ENCODE measurements at places on chromosomes 13 and 19.
A peak's percentile ranks its signal among the peaks of the same experiment; 100 is the strongest.

DNA sequence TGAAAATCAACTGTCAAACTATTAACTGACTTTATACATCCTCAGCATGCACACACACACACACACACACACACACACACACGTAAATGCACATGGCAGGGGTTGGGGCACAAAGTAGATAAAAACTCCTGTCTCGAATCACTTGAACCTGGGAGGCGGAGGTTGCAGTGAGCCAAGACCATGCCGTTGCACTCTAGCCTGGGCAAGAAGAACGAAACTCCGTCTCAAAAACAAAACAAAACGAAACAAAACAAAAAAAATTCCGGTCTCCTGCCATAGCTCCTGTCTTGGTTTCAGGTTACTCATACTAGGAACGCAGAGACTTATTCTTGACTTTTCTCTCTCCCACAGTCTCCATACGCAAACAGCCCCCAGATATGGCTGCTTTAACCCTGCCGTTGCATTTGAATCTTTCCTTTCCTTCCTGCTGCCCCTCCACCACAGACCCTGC is 148.9 kb downstream of the SHISA2 start:
- DNase-seq, result no peak

- DNase-seq, result no peak
Measured at GRCh38 chr19:54461210-54461609, 2.4 kb downstream of the LENG9 start.

DNA sequence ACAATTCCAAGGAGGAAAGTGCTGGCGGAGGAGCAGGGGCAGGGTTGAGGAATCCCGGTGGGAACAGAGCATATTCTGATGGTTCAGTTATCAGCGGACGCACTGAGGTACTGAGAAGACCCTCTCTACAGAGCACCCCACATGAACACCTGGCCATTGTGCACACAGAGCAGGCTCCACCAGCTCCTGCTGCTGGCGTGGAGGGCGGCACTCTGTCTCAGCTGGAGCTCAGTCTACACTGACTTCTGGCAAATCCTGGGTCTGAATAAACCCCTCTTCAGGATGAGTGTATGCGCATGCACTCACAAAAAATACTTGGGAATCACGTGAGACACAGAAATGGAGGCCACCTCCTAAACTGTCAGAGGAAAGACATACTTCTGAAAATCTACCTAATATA is 114.4 kb upstream of the IRS2 start:
- no peak for DNase-seq

DNA sequence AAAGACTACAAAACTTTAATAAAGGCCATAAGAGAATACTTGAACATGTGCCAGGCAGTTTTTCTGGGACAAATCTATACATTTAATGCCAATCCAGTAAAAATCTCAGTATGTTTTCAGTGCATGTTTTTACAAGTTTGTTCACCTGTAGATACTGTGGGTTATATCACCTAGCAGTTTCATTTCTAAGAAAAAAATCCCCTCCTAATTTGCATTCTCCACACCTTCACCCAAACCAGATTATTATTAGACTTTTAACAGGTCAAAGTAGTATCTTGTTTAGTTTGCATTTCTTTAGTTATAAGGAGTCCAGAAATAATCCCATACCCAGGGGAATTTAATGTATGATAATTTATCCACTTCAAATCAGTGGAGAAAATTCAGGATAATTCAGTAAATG is 17.0 kb upstream of the LPAR6 start:
- no peak for DNase-seq

GRCh38 chr13:42973581-42973980 is 18.5 kb downstream of the EPSTI1 start:
- no peak for DNase-seq

DNA sequence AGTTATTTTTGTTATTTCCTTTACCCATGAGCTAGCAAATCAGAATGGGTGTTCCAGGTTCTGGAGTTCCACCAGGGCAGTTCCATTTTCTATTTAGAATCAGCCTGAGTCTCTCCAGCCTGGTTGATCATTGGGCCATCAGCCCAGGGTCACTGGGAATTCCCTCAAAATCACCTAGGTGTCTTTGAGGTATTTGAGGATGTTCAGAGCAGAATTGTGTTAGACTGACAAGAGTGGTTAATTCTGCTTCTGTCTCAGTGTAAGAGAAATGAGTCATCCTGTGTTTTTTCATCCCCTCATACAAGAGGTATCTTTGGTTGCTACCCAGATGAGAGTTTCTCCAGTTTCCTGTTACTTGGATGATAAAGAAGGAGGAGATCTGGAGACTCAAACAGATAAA is 11.7 kb downstream of the ZNF66 start:
- DNase-seq, result no peak

DNA sequence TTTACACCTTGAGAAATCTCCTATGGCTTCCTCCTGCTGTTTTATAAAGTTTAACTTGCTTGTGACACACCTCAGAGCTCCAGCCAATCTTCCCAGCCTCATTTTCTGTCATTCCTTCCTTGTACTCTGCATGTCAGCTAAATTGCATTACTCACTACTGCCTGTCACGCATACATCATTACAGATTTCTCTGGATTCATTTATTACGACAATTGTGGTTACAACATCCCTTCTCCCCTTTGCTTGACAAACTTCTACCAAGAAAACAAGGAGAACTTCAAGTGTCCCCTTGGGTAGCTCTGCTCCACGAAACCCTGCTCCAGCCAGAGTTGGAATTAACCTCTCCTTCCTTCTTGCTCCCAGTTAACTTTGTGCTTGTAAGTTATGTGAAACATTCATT is 22.0 kb upstream of the GPR18 start:
- no peak for DNase-seq

- no peak for DNase-seq
Measured at GRCh38 chr19:38565691-38566105, 52.1 kb downstream of the MAP4K1 start.

- no peak for DNase-seq
Measured at GRCh38 chr19:49915271-49915670, 13.7 kb upstream of the ATF5 start.

DNA sequence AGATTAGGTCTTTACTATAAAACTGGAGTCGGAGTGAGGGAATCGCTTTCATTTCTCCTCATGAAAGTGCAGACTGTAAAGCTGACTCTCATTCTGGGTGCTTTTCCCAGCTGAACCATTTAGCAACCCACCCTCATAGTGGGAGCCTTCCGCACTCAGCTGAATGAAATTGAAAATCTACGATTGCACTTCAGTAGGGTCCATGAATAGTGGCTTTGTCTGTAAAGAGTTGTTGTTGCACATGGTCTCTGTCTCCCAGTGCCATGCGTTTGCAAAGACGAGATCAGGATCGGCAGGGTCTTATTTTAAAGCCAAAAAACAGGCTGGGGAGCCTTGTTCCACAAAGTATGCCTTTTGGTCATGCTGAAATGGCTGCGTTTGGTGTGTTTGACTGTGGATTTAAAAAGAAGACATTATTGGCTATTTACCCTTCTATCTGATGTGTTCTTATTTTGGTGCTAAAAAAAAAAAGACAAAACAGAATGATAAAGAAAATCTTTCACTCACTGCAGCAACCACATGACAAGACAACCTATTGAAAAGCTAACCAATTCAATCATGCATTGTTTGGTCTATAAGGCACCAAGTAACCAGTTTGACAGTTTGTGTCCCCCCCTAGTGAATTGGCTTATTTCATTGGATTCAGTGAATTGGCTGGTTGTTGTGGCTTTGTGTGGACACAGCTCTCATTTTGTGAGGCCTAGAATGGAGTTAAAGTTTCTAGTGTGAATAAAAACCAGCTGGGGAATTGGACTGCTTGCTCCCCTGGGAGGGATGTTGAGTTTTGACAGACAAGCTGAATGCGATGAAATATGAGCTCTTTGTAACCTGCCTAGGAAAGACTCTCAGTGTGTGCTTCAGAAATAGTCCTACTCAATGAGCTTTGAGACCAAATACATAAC is 65.6 kb downstream of the ARHGAP35 start:
- DNase-seq, result peak; percentile 64

GRCh38 chr19:17286752-17287151 is 5.1 kb downstream of the ANKLE1 start:
- DNase-seq, result no peak

GRCh38 chr19:34135821-34136611 is 36.3 kb upstream of the LSM14A start:
- no peak for DNase-seq

GRCh38 chr13:53200498-53201453 is 172.2 kb downstream of the OLFM4 start:
- DNase-seq, result peak; percentile 23

- DNase-seq, result no peak
Measured at GRCh38 chr19:31113293-31113692, 235.9 kb downstream of the TSHZ3 start.

DNA sequence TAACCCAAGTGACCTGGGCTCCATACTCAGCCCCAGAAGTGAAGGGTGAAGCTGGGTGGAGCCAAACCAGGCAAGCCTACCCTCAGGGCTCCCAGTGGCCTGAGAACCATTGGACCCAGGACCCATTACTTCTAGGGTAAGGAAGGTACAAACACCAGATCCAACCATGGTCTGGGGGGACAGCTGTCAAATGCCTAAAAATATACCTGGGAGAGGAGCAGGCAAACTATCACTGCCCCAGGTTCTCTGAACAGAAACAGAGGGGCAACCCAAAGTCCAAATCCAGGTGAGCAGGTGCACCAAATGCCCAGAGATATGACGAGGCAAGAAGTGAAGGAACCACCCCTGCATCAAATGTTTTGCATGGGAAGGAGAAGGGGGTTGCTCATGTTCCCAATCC is 6.1 kb upstream of the CEACAM7 start:
- DNase-seq, result no peak

DNA sequence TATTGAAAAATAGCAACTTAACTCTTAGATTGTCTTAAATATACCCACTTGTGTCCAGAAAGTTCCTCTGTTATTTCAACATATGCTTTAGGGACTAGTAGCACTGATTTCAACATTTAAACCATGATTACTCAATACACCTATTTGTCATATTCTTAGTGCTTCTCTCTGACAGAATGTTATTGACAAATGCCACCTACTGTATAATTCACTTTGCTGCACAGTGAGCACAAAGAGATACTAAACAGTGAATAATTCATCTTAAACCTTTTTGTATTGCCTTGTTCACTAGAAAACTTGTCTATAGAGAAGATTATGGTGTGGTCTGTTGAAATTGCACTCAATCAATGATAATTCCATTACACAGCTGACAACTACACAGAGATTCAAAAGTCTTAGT is 692.6 kb downstream of the PCDH17 start:
- no peak for DNase-seq

DNA sequence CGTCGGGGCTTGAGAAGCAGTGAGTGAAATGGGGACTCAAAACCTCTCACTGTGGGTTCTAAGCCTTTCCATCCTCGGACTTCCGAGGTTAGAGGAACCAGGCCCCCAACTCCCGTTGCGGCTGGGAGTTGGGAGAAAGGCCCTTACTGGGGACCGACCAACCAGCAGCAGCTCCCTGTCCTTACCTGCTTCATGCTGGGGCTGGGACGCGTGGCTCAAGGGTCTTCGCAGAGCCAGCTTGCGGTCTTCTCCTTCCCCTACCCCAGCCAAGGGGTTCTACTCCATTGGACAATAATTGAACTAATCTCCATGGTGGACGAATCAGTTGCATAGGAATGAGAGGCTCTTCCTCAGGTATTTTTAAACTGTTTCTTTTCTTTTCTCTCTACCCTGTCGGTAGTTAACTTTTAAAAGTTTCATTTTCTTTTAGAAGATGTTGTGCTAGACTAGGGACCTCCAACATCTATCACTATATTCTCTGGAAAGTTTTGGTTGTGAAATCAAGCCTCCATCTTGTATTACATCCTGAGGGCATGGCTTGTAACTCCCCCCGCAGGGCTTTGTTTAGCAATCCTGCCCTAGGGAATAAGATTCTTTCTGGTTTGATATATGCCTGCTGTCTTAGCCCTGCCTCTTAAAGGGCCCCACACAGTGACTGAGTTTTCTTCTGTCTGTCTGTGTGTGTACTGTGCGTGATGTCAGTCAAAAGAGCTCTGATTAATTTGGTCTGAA is 1027.1 kb upstream of the PCDH9 start:
- no peak for DNase-seq

GRCh38 chr19:4337906-4338440 is 654 bp downstream of the STAP2 start:
- no peak for DNase-seq

- DNase-seq, result no peak
Measured at GRCh38 chr13:20461860-20462532, 63.7 kb downstream of the CRYL1 start.

GRCh38 chr19:51139299-51140014 is 2.6 kb upstream of the SIGLEC7 start:
- no peak for DNase-seq

DNA sequence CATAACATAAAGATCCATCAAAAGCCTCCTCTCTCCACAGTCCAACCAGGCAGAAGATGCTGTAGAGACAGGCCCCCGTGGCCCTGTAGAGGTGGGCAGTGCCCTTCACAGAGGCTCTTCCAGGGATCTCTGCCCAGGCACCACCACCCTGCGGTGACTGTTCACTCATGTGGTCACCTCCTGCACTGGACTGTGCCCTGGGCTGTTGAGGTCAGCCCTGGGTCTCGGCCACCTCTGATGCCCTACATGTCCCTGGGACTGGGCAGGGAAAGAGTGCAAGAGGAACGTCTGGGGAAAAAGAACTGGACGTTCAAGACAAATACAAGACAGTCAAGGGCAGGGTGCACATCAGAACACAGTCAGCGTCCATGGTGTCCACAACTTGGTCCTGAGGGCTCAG is 22.3 kb downstream of the PEPD start:
- DNase-seq, result no peak

- DNase-seq, result no peak
Measured at GRCh38 chr19:4083677-4084546, 17.2 kb upstream of the ZBTB7A start.

- DNase-seq, result no peak
Measured at GRCh38 chr13:23754506-23754905, 134.7 kb downstream of the MIPEP start.

GRCh38 chr19:4557971-4558941 is 1.2 kb downstream of the SEMA6B start:
- DNase-seq, result no peak

GRCh38 chr13:34078334-34078999 is 260.5 kb downstream of the RFC3 start:
- DNase-seq, result no peak

DNA sequence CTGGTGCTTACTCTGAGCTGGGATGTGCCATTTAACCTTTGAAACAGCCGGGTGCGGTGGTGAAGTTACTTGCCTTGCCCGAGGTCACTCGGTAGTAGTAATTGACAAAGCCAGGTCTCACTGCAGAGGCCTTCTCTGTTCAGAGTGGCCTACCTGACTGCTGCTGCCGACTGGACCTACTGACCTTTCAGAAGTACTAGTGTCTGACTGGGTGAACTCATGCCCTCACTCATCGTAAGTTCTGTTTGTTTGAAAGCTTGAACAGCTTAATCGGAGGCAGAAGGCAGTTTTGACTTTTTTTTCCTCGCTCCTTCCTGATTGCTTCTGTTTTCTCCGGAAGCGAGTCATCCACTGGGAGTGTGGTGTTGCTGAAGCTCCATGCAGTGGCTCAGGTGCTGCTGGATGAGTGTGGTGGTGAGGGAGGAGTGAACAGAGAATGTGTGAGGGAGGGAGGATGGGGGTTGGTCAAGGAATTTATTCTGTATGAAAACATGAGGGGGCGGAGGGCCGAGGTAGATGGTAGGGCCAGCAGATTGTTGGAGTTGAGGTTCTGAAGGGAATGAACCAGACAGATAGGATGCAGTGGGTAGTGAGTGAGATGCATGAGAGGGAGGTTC is 2.7 kb downstream of the SPINT2 start:
- DNase-seq, result no peak
